ENCODE measurements at places on chromosomes 13 and 19.

GRCh38 chr19:2477141-2477710 is 1.3 kb downstream of the GADD45B start:
- no peak for DNase-seq

- DNase-seq = no peak
Measured at GRCh38 chr19:51293571-51294210, 17.8 kb upstream of the IGLON5 start.

DNA sequence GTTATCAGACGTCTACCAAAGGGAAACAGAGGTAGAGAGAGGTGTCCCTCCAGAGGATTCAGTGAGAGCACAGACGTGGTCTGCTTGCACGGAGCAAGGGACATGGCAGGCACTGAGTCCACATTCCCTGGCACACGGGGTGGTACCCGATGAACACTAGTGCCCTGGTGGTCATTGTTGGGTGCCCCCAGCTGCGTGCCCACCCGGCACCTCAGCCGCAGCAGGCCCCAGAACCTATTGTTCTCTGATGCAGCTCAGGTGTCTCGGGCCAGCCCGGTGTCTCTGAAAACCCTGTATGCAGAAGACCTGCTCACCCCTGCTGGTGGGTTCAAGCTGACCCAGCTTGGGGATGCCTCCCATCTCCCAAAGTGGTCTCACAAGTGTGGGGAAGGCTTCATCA is 11.9 kb downstream of the SUGP1 start:
- DNase-seq = no peak

DNA sequence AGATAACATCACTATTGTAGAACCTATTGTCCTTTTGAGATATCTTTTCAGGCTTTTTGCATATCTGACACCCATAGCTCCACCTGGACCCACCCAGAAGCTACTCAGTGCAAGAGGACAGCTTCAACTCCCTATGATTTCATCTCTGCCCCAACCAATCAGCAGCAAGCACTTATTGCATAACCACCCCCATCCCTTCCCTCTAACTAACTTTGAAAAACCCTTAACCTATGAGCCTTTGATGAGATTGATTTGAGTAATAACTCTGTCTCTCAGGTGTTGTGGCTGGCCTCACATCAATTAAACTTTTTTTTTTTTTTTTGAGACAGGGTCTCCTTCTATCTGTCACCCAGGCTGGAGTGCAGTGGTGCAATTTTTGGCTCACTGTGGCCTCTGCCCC is 13.4 kb upstream of the MTRF1 start:
- DNase-seq = no peak

GRCh38 chr13:112991609-112992008 is 22.6 kb downstream of the MCF2L start:
- DNase-seq = no peak

DNA sequence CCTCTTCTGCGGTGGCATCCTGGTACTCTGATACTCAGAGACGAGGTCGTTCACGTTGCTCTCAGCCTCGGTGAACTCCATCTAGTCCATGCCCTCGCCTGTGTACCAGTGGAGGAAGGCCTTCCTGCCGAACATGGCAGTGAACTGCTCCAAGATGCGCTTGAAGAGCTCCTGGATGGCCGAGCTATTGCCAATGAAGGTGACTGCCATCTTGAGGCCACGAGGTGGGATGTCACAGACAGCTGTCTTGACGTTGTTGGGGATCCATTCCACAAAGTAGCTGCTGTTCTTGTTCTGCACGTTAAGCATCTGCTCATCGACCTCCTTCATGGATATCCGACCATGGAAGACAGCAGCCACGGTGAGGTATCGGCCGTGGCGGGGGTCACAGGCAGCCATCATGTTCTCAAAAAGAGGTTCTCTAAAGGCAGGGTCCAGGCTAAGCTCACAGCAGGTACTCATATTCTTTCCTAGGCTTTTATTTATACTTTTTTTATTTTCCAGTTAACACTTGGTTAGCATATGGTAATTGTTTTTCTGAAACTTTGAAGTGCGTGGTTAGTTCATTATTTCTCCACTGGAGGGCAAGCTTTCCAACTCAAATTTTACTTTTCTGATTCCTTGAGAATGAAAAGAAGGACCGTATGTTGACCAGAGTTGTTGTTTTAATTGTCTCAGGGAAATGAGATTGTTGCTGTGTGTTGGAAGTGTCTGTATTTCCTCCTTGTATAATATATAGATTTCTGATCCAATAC is 72.4 kb upstream of the RGCC start:
- DNase-seq = no peak

DNA sequence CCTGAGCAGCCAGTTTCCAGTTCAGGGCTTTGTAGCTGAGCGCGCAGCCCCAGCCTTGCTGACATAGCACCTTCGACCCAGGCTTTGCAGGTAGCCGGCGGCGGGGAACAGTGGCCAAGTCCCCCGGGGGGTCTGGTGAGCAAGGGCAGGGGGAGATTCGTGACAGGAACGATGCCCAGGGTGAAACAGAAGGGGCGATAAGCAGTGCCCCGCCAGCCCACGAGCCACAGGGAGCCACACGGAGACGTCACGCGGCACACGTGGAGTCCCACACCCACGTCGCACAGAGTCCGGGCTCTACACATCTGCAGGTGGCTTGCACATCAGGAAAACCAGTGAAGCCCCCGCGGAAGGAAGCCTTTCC is 127.2 kb downstream of the SOX1 start:
- DNase-seq = no peak

- no peak for DNase-seq
Measured at GRCh38 chr19:7883796-7884570, 4.3 kb upstream of the LRRC8E start.

DNA sequence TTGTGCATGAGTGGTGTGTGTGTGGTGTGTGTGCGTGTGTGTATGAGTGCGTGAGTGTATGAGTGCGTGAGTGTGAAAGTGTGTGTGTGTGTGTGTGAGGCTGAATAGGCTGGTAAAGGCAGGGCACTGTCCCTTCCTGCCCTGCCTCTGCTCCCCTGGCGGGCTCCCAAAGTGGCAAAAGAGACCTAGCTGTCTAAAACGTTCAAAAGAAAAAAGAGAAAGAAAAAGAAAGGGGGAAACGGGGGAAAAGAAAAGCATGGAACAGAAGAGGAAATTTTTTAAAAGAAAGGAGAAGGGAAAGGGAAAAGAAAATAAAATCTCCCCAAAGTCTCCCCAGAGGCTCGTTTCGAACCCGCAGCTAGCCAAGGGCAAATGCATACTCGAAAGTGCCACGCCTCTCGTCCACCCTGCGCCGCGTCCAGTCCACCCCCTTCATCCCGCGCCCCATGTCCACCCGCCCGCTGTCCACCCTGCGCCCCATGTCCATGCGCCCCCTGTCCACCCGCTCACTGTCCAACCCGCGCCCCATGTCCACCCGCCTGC is 37.0 kb upstream of the FLT1 start:
- DNase-seq = no peak

DNA sequence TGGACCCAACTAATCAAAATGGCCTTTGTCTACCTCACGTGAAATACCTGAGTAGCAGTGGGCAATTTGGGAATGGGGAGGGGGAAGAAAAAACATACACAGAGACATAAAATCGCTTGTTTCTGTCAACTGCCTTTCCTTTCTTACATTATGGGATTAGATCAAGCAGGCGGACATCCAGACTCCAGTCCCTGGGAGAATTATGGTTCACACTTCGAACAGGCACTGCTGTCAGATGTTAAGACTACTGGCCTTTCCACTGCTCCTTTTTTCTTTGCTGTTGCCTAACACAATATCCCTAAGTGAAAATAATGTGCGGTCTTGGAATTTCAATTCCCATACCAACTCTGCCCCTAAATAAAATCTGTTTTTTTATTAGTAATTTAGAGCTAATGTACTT is 1719.7 kb upstream of the SLC10A2 start:
- no peak for DNase-seq

DNA sequence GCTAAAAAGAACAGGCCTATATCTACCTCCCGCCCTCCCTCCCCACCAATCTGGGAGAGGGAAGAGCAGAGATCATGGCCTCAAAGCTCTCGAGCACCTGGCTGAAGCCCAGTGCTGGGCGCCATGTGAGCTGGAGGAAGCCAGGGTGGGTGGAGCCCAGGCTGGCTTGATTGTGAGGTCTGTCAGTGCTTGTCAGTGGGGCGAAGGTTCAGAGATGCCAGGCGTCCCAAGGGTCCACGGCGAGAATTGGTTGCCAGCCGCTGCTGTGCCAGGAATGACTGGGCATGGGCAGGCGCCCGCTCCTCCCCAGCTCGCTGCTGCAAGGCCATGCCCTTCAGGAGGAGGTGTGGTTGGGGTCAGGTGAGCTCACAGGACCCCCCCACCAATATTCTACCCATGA is 11.5 kb downstream of the BEST2 start:
- DNase-seq = no peak

DNA sequence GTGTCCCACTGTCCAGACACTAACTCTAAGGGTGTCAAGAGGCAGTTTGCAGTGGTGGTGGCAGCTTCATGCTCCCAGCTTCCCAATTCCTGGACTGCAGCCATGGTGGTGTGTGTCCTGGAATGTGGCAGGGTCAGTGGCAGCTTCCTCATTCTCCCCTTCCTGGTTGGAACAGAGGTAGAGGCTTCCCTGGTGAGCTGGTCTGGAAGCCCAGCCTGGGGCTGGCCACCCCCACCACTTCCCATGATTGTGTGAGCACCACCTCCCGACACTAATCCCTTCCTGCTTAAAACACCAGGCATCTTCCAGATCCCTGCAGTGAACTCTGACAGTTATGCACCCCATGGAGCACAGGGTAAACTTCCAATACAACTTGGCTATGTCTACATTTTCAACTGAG is 134.9 kb downstream of the RAP2A start:
- DNase-seq = no peak

DNA sequence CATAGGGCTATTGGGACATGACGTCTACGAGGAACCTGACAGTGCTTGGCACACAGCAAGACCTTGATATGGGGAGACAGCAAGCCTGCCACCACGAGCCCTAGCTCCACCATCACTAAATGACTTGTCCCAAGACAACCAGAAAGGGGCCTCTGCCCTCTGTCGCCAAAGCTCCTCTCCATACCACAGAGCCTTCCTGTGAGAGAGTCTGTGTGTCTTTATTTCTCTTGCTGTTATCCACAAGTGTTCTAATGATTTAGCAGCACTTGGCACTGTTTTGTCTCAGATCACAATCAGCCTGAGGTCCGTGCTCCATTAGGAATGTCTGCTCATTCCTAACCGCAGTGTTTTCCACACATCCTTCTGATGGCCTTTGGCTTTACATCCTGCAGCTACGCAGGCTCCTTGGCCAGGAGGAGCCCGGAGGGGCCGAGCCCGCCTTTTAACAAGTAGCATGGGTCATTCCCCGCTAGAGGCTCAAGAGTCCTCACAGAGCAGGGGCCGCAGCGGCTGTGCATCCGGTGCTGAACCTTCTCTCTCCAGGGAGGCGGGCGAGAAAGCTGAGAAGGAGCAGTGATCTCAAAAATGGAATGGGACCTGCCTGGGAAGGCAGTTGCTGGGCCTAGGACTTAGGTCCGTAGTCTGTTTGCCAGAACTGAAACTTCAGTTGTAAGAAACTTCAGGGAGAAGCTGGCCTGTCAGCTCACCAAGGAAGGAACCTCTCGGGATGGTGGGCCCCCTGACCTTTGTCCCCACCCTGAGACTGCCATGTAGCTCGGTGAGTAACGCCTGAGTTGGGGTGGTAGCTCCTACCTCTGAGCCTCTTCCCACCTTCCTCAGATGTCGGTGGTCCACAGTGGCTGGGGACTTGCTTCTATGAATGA is 61.1 kb upstream of the HMGB1 start:
- no peak for DNase-seq

DNA sequence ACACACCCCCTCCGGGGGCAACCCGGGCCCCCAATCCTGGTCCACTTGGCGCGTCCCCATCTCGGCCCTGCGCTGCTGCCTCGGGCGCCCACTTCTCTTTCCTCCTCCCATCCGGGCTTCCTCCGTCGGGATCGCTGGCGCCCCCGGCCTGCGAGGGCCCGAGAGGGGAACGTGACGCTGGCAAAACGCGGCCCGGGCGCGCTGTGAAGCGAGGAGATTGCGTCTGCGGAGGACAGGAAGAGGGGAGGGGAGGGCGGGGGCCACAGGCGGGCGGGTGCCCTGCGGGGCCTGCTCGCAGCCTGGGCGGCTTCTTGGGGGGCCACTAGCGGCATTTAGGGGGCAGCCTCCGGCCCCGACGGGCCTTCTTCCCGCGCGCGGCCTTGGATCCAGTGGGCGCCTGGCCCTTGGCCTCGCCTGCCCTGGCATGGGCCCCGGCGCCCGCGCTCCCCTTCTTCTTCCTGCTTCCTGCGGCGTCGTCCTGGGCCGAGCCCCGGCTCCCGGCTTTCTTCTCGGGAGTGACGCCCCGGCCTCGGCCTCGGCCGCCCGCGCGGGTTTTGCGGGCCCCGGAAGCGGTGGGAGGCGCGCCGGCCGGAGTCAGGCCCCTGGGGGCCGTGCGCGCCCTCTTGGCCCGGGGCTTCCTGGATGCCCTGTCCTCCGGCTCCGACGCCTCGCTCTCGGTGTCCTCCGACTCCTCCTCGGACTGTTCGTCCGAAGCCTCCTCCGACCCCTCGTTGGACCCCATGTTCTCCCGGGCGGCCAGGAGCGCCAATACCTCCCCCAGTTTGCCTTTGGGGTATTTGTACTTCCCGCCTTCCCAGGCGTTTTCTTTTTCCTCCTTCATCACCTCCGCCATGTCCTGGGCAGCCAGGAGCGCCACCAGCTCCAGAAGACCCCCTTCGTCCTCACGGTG is 2.2 kb downstream of the PNMA8B start:
- no peak for DNase-seq

DNA sequence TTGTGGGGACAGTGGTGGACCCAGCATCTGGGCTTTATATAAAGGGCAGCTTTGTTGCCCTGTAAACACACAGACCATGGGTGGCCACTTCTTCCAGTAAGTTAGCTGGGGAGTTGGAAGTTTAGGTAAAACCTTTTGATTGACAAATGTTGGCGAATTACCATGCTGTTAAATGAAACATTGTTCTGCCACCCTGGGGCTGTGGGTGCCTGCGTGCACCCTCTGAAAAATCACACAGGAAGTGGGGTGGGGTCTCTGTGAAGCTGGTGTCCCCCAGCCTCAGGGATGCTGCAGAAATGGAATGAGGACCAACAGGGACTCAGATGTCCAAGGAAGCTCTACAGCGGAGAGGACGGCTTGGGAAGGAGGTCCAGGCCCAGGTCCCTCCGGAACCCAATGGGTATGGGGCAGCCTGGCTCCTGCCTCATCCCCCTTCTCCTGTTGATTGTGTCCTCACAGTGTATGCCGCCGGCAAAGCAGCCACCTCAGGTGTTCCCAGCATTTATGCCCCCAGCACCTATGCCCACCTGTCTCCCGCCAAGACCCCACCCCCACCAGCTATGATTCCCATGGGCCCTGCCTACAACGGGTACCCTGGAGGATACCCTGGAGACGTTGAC is 2.8 kb upstream of the USF2 start:
- no peak for DNase-seq

Data from T1000 (cell line).